SHP77 treated with DMSO at 0.1 percent for 48 hours (cell line): ENCODE measurements at places on chromosomes 11 and 22.

- no peak for DNase-seq
These were observed 23.1 kb upstream of the ARHGAP42 start for GRCh38 chr11:100663996-100664395.

DNA sequence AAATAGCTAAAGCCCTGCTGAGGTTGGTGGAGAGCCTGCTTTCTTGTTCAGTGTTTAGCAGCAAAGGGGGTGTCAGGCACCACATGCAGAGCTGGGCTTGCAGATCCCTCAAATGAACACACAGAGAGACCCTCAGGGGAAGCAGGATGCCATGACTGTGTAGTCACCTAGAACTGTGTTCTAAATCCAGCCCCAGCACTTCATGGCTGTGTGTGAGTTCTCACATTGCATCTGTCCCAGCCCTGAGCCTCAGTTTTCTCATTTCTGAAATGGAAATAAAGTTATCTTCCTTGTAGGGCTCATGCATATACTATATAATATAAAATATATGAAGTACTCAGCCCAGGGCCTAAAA, 47.1 kb downstream of the CWC15 start:
- no peak for DNase-seq

- DNase-seq = no peak
These were observed 96.0 kb downstream of the TRPC6 start for GRCh38 chr11:101487775-101488174.

GRCh38 chr22:26763633-26764361, 106.4 kb downstream of the MIAT start:
- peak; percentile 61 for DNase-seq

GRCh38 chr11:44928144-44928543, 22.5 kb downstream of the TP53I11 start:
- DNase-seq = no peak

DNA sequence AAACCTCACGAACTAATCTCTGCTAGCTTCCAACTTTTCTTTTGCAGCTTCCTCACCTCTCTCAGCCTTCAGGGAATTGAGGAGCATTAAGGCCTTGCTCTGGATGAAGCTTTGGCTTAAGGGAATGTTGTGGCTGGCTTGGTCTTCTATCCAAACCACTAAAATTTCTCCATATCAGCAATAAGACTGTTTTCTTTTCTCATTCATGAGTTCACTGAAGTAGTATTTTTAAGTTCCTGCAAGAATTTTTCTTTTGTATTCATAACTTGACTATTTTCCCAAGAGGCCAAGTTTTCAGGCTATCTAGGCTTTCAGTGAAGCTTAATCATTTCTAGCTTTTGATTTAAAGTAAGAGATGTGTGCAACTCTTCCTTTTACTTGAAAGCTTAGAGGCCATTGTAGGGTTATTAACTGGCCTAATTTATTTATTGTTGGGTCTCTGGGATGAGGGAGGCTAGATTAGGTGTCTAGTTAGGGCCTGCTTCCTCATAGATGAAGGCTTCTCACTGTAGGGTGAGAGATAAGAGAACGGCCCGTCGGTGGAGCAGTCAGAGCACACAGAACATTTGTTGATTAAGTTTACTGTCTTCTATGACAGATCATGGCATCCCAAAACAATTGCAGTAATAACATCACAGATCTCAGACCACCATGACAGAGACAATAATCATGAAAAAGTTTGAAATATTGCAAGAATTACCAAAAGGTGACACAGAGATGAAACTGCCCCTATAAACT, 33.2 kb downstream of the CSF2RB start:
- DNase-seq = no peak

- no peak for DNase-seq
These were observed 6.8 kb upstream of the WDR74 start for GRCh38 chr11:62846177-62846576.

DNA sequence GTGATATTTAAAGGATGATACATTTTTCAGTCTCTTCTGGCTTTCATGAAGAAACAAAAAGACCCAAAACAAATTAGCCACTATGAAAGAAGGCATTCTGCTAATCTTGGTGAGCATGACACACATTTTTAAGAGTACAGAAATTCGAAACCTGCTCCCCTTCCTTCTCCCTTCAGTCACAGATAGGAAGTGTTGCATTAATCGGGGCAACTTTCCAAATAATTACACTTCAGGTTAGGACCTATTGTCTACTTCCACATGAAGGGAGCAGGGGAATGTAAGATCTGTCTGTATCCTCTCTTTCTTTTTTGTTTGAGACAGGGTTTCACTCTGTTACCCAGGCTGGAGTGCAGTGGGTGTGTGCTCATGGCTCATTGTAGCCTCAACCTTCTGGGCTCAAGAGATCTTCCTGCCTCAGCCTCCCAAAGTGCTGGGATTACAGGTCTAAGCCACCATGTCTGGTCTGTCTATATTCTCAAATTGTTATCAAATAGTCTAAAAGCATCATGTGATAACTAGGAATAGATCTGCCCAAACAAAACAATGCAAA, 45.8 kb downstream of the NCAM1 start:
- DNase-seq = no peak

DNA sequence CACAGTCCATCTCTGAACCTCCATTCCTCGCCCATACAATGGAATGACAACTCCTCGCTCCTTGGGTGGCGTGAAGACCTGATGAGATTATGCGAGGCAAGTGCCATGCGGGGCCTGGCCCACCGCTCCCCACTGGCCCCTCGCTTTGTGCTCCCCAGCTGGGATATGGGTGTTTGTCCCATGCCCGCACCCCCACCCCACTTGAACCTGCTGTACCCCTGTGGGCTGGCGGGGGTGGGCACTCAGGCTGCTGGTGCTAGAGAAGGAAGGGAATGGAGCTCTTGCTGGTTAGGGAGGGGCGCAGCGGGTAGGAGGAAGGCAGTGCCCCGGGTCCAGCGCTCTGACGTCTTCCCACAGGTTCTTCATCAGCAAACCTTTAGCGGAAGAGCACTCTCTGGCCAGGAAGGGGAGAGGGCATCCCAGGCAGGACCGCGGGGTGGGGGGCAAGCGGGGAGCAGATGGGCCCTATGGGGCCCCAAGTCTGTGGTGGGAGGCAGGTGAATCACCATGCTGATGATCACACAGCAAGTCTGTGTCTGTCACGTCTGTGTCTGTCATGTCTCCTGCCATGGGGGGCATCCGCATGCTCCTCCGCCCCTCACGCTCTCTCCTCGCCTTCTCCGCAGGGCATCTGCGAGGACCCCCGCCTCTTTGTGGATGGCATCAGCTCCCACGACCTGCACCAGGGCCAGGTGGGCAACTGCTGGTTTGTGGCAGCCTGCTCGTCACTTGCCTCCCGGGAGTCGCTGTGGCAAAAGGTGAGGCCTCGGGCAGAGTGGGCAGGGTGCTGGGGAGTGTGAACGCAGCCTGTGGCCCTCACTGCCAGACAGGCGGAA, 9.4 kb upstream of the OMP start:
- no peak for DNase-seq

GRCh38 chr11:24781288-24781687, 284.4 kb downstream of the LUZP2 start:
- DNase-seq = no peak

DNA sequence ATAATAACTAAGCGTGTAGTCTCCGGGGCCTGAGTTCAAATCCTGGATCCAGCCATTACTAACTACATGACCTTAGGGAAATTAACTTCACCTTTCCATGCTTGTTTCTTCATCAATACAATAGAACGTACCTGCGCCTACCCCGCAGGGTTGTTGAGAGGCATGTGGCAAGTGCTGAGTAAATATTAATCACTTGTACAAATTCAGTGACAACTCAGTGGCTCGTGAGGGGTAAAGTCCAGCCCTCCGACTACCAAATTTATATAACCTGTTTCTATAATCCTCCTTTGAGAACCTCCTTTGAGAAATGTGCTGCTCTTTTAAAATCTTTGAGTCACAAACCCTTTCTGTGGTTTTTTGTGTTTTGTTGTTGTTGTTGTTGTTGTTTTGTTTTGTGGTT, 49.8 kb downstream of the FEZ1 start:
- no peak for DNase-seq

- DNase-seq = no peak
These were observed 30.7 kb downstream of the SCUBE2 start for GRCh38 chr11:9060700-9061111.

GRCh38 chr11:117809236-117810055, 12.4 kb upstream of the DSCAML1 start:
- DNase-seq = peak; percentile 53

DNA sequence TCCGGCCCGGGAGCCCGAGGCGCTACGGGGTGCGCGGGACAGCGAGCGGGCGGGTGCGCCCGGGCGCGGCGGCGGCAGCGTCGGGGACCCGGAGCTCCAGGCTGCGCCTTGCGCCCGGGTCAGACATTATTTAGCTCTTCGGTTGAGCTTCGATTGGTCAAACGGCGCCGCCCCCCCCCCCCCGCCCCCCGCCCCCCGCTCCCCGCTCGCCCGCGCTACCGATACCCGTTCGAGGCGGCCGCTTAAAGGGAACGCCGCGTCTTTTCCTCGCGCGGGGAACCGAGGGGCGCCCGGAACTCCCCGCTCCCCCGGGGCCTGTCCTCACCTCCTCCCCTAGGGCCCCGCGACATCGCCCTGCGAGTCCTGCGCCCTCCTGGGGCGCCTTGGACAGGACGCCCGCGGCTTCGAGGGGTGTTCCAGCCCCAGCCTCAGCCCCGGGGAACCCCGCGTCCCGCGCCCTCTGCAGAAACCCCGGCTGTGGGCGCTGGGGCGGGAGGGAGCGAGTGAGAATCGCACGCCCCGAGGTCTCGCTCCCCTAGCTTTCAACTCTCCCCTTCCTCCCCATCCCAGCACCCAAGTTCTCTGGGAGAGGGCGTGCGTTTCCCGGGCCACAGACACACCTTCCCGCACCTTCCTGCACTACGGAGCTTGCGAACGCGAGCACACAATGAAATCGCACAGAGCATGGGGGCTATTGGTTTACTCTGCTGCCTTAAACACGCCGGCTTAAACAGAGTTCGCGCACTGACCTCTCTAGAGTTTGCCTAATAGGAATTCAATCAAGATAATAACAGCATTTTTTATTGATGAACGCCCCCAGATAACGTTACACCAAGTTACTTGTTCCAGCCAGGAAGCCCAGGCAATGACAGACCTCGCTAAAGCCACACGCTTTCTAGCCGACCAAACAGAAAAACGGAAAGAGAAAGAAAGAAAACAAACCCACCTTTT, at the start of gene BDNF:
Gene BDNF, minus strand, starts transcription at position 105 of the 951 bp plus-strand sequence. CDS start 41,891 bp downstream, outside the sequence.
- DNase-seq = no peak

GRCh38 chr22:28426346-28427132, 253.1 kb downstream of the TTC28 start:
- no peak for DNase-seq

DNA sequence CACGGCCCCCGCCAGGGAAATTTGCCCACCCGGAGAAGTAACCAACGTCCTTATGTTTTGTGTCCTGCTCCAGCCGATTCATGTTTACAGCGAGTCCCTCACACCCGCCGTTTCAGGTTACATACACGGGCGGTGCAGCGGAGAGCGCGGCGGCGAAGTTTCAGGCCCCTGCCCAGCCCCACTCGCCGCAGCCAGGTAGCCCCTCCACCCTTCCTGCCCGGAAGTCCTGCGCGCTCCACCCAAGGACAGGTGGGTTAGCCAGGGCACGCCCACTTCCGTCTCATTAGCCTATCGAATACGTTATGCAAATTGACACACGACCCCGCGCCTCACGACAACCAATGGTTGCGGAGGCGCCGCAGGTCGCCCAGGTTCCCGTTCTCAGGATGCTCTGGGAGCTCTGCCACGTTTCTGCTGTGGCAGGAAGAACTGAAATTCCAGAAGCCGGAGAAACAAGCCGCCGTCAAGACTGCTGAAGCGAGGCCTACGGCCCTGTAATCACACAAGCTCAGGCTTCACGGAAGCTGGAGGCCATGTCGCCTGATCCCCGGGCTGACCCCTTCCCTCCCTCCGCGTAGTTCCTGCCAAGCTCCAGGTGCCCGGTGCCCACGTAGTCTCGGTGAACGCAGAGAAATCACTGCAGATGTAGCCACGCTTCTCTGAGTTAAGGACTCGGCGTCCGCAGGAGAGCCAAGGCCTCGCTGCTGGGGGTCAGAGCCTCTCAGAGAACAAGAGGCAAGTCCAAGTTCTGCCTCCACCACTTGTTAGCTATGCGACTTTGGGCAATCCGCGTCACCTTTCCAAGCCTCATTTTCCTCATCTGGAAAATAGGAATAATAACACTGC, 22.4 kb upstream of the MYH9 start:
- peak; percentile 92 for DNase-seq

- no peak for DNase-seq
These were observed 80.5 kb downstream of the PDHX start for GRCh38 chr11:34996958-34997357.

GRCh38 chr11:64729851-64730382, 6.9 kb upstream of the NRXN2 start:
- DNase-seq = no peak
